Stimulated activated CD8-positive, alpha-beta memory T cell treated with anti-CD3 and anti-CD28 coated beads, Interleukin-7, amount 100 ng/mL, for 1 hour (primary cell): ENCODE measurements at places on chromosomes 2 and 18.

GRCh38 chr2:144348846-144349245 lies 171.1 kb downstream of the ZEB2 start:
- no peak for DNase-seq

GRCh38 chr18:62523631-62524439 lies 1.0 kb downstream of the ZCCHC2 start:
- peak; percentile 22 for DNase-seq

GRCh38 chr2:55175254-55176093 lies 56.6 kb downstream of the CLHC1 start:
- no peak for DNase-seq

DNA sequence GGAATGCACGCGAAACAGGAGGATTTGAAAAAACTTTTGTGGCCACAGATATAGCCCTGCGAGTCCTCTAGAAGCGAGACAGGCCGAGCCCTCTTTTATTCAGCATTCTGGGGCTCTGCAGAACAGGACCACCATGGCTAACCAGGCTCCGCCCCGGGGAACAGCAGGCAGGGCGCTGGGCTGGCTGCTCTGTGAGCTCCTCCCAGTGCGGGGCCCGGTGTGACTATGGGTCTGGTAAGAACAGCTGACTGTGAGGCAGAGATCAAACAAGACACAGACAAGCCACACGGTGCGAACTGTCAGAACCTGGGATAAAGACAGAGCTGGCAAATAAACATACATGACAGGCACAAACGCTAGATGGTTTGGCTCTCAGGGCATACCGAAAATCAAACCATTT lies 15.5 kb downstream of the PXDN start:
- no peak for DNase-seq

DNA sequence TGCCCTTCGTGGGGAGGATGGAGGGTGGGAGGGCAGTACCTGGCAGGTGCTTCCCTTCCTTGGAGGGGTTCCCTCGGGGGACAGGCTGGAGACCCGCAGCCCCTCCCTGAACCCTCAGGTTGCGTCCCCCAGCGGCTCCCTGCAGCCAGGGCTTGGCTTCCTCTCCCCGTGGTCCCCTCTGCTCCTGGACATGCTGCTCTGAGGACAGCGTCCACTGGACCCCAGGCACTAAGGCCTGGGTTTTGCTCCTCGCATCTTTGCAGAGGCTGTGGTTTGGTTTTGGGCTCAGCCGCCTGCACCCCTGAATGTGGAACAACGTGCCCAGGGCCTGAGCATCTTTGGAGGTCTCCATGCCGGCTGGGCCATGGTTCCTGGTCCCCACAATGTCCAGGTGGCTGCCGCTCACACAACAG lies 133.5 kb downstream of the PTGR3 start:
- DNase-seq, result no peak

DNA sequence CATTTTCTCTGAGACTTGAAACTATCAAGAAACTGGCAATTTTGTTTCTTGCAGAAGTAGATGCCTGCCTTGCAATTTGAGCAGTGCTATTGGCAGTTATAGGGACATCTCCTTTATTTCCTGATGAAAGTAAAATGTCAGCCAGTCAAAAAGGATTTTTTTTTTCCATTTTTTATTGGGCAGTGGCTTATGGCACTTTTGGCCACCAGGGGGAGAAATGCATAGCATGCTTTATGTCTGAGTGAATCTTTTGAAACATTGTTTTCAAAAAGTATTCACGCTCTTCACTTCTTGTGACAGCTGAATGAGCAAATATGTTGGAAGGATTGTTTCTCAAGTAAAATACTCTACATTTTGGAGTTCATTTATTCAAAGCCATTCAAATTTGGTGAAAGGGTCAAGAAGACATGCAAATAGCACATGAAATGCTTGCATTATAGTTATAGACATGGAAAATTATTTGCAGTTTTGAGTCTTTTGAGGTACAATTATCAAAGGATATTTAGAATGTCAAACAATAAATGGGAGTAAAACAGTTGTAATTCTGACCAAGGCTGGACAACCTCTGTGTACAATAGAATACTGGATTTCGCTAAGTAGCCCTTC lies 491.0 kb downstream of the CDH2 start:
- no peak for DNase-seq

DNA sequence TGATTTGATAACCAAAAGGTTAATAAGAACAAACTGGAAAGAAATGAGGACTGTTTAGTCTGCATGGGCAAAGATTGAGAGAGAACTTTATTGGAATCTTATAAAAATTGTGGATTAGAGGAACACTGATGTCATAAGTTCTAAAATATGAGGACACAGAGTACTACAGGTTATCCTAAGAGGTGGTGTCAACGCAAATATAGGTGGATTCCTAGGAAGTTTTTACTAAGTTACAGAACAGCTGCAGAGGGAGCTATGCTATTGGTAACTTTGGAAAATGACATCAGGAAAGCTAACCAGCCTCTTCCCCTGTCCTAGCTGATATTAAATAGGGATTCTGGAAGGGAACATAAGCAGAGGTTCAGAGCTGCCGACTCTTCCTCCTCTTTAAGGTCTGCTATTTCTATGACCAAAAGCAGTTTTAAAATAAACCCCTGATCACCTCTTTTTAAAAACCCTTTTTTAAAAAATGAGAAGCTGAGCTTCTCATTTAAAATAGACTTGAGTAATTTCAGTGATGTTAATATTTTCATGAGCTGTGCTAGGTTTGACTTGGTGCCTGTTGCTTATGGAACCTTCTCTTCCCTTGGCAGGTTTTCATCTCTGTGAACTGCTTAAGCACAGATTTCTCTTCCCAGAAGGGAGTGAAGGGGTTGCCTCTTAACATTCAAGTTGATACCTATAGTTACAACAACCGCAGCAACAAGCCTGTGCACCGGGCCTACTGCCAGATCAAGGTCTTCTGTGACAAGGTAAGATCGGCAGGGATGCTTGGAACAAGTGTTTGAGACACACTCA lies 34.2 kb downstream of the GRHL1 start:
- DNase-seq, result no peak

- no peak for DNase-seq
Measured at GRCh38 chr2:215775106-215775505, 238.2 kb downstream of the MREG start.

- DNase-seq, result no peak
Measured at GRCh38 chr2:173300458-173300857, 54.2 kb upstream of the CDCA7 start.

- no peak for DNase-seq
Measured at GRCh38 chr2:54895730-54896129, 154.5 kb downstream of the RTN4 start.

DNA sequence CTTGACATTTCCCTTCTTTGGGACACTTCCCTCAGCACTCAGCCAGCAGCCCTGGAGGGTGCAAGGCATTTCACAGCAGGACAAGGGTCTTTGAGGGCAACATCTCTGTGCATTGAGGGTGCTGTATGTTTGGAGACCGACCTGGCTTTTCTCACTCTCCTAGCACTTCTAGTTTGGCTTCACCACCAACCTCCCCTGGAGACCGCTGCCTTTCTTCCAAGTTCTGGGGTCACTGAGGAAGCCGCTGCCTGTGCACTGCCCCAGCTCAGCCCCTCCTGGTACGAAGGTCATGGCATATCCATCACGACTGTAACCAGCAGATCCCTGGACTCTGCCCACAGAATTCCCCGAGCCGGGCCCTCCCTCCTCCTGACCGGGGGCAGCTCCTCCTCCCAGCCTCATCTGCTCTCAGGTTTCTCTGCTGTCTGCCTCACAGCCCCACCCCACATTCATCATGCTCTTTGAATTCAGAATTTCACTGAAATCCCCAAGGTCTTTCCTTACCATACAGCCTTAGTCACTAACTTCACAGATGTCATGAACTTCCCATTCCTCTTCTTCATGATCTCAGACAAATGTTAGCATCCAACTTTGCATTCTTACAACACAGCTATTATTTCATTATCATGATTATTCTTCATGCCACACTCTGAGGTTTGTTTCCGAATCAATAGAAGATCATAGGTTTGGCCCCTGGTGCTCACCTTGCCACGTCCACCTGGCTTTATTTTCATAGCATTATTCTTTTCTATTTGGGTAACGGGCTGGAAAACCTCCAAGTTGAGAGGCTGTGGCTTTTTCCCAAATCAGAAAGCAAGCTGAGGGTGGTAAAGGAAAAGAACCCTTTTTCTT lies 113.0 kb upstream of the COPS8 start:
- no peak for DNase-seq

DNA sequence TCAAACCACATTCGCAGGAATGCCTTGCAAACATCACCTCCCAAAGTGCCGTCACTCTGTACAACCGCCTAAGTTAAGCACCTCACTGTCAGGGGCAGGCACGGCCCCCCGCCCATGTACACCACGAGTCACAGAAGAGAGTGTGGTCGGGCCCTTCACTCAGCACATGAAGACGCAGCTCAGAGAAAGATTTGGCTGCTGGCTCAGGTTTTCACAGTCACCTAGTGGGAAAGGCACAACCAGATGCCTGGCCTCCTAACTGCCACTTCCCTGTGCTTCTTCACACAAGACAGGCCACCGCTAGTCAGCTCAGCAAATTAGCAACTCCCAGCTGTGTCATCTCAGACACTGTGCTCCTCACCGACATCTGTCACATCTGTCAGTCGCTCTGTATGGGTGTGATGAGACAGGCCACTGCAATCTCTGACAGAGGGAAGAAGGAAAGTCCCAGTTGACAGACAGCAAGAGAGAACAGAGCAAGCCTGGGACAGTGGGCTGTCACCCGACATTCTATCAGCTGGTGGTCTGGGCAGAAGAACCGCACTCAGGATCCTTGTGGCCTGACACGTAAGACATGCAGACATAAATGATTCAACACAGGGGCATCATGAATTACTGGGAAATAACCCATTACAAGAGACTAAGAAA lies 60.8 kb downstream of the CRACDL start:
- no peak for DNase-seq

GRCh38 chr2:137961602-137962001 lies 2.7 kb upstream of the HNMT start:
- DNase-seq, result no peak

DNA sequence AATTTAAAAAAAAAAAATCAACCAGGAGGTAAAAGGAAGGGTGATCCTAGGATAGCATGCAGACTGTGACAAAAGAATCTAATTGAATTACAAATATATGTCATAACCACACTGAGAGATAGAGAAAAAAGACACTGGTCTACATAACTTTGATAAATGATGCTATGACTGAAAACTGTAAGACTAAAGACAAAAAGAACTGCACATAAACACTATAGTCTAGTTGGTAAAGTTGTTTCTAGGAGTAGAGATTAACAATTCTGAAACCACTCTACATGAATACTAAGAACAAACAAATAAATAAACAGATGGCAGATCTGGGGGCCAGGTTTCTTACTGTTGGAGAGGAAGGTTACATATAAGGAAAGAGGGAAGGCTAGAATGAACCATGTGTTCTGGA lies 14.6 kb upstream of the CHAC2 start:
- no peak for DNase-seq

GRCh38 chr2:82986899-82987298 lies 1472.2 kb downstream of the SUCLG1 start:
- DNase-seq, result no peak

DNA sequence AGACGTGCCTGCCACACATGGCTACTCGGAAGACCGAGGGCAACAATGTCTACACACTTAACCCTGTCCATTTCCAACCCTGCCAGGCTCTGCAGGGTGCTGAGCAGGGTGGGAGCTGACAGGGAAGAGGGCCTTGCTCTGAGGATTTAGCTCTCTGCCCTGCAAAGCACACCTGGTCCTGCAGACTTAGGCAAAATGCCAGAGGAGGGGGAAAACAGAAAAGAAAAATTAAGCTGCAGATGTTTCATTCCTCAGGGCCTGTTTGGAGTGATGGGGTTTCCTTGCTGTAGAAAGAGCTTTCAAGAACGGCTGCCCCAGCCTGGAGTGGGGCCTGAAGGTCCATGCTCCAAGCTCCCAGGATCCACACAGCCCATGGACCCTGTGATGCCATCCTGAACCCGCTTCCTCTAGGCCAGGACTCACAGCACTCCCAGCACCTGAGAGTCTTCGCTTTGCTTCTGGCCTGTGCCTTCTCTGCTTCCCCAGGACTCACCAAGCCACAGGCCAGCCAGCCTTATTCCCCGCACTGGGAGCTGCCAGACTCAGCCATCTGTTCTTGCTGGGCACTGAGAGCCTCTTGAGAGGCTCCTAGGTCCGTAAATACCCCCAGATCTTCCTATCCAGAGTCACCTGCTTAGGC lies 9.1 kb upstream of the TEX51 start:
- DNase-seq, result no peak

- no peak for DNase-seq
Measured at GRCh38 chr2:65026704-65027464, 29.3 kb upstream of the CEP68 start.

DNA sequence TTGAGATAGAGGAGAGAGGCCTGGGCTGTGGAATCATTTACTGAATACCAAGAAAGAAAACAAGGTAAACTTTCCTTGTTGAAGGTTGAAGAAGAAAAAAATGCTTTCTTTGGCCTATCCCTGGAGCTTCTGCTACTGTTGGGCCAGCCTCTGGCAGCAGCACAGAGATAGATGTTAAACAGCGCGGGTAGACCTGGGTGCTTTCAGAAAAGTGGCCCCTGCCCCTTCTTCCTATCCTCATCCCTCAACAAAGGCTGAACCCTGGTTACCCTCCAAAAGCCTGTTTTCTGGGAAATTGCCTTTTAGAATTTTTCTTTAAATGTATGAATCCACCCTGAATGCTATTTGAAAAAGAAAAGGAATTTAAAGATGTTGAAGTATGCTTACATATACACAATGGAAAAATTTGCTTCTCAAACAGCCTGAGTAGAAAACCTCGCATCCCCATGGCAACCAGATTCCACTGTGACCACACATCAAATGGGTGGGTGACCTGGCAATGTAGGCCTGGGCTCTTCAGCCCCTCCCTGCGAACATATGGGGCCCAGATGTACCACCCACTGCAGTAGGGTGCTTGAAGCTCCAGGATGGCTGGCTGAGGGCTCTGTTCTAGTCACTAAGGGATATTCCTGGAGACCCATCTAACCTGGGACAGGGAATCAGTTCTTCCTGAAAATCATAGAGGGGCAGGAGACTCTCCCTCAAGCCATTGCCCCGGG lies 23.4 kb upstream of the CHRNA1 start:
- no peak for DNase-seq

DNA sequence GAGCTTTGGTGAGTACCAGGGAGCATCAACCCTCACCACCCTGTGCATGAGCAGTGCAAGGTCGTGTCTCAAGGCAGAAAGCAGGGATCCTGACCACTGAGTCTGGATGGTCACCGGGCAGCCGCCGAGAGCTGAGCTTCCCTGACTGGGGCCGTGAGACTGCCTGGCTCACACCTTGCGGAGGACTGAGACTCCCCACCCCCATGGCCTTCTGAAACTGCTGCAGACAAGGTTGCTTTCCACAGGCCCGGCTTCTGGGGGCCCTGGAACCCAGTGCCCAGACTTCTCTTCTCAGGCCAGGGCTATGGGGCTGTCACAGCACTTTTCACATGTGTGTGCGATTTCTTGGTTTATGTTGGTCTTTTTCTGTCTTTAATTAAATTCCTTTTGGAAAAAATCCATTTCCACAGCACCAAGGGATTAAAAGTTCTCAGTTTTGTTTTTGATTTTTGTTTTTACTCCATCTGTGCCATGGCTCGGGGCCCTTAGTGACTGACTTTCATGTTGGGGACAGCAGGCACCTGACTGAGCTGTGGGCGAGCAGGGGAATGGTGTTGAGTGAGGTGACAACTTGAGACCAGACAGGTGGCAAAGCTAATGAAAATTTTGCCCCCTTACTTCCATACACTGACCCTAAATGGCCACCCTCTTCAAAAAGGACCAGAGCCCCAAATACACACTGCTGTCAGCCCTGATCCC lies 297.9 kb downstream of the CYP26B1 start:
- DNase-seq, result no peak

GRCh38 chr18:62458868-62459716 lies 63.7 kb upstream of the ZCCHC2 start:
- no peak for DNase-seq
